ENCODE measurements at places on chromosomes 3 and 15.
A peak's percentile ranks its signal among the peaks of the same experiment; 100 is the strongest.

DNA sequence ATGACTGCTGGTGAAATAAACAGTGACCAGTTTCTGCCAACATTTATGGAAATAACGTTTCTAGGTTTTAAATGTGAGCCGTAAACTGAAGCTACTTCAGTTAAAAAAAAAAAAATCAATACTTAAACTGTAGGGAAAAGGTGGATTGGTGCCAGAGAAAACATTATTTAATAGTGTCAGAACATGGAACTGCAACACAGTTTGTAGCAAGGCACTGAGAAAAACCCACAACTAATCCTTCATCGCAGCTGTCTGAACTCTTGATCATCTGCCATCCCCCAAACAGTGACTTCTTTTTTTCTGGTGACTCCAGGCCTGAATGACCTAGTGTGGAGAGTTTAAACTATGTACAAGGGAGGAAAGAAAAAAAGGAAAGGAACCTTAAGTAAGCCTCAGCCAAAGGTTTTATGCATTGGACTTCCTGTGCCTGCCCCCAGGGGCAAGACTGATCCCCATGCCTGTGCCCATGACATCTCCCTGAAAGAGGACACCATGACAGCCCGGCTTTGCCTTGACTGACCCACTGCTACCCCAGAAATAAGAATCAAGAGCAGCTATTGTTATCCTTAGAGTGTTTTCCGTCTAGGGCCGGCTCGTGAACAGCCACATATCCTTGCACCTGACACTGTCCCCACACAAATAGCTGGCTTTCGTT is 33.1 kb downstream of the CRTAP start:
- DNase-seq: peak; percentile 21

- no peak for DNase-seq
These were observed 25.4 kb downstream of the TGM4 start for GRCh38 chr3:44899683-44900367.

- DNase-seq: no peak
These were observed 20.6 kb downstream of the CD80 start for GRCh38 chr3:119538772-119539171.

DNA sequence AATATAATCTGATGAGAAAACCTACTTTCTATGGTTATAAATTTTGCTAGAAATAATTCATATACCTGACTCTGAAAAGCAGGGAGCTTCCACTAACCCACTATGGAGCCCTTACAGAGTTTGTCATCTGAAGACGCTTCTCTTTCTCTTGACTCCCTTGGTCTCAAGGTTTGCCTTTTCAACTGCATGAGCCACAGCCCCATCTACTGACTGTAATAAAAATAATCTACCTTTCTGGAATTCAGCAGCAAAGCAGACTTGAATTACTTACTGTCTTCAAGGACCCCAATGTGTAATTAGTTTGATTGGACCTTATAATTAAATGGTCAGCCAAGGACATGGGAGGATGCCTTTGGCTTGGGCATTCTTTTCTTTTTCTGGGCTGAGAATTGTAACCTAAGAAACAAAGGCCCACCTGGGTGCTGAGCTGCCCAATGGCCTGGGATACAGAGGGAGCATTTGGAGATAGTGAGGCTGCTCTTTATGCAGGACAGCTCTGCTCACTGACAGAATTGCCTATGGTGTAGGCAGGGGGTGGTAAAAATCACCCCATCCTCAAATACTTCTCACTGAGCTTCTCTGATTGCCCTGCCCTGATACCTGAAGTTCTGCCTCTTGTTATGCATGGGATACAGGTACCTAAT is 178.6 kb upstream of the TRIM42 start:
- peak; percentile 16 for DNase-seq

DNA sequence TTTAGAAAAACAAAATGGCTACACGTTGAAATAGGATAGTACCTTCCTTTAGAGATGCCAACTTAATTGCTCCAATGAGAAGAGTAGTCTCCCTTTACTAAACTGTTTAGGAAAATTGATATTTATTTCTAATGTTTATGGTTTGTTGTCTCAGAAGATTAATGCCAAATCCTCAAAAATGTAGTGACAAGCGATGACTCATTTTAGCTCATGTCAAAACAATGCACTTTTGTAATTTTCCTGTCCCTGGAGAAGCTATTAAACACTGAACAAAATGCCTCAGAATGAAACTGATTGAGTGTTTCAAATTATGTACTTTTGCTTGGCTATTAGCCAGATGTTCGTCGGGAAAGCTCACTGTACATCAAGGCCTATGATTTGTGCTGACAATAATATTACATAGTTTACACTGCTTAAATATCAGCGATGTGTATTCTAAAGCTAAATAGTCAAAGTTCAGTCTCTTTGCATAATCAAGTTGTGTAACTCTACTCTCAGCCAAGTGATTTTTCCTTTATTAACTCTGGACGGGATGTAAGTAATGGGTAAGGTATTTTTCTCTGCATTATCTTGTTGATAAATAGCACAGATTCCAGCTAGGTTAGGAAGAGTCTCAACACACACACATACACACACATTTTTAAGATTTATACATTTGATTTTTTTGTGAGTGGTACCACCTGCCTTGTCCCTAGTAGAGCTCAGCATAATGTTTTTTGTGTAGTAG is 83.7 kb downstream of the CMSS1 start:
- DNase-seq: peak; percentile 79

- DNase-seq: no peak
These were observed 504.9 kb downstream of the NLGN1 start for GRCh38 chr3:173902401-173902800.

GRCh38 chr3:1515882-1516281 is 423.1 kb downstream of the CNTN6 start:
- no peak for DNase-seq

DNA sequence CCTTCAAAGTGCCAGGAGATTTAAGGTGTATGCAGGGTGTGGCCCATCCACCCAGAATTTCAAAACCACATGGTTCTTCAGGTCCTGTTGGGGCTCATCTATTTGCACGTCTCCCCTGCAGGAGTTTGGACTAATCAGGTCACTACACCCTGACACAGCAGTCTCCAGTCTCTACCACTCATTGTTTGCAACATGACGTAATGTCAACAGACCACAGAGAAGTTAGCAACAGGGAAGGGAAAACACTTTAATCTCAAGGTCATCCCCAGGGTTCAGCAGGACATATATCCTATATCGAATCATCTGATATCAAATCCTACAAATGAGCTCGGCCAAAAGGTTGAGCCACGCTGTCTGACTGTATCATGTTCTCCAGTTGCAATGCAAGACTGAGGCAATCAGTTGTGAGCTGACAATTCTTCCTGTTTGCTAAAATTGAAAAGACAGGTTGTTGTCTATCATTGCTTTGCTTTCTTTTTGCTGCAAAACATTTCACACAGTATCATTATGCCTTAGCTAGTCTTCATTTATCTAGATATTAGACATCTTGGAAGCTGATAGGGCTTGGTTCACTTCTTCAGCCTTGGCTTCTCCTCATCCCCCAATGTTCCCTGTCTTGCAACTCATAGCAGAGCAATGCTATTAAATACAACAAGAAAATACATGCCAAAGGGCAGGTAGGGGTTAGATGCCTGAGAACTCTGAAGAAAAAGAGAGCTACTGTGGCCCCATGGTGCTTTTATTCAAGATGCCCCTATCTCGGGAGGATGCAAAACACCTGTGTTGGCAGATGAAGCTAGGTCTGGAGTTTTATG is 13.4 kb upstream of the LEKR1 start:
- peak; percentile 77 for DNase-seq

- DNase-seq: no peak
These were observed 837.2 kb downstream of the NTRK3 start for GRCh38 chr15:87419344-87419743.

DNA sequence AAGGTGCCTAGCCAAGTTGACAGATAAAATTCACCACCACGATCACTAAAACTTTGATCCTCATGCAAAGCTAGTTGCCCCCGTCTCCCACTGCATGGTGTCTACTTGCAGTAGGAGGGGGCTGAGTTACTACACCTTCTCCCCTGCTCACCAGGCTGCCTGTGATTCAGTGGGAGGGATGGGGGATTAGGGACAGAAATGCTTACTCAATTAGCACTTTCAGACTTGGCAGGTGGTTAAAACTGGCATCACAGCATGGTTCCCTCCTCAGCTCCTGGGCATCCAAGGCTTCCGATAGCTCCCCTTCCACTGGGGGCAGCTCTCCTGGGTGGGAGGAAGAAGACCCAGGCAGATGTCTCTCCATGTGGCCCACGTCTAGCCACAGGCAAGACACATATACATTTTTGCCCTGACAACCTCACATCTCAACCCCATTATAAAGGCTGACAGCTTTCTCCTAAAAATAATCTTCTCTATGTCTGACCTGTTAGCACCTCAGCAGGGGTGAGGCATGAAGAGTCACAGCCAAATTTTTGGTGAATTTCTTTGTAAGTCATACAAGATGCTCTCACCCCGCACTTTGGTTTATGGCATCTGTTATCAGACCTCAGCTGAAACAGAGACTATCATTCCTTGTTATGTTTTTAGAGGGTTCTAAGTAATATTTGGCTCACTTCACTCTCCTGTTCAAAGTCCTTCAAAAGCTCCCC is 369.0 kb downstream of the SV2B start:
- no peak for DNase-seq

- no peak for DNase-seq
These were observed 15.7 kb downstream of the LYZL4 start for GRCh38 chr3:42394579-42395288.

DNA sequence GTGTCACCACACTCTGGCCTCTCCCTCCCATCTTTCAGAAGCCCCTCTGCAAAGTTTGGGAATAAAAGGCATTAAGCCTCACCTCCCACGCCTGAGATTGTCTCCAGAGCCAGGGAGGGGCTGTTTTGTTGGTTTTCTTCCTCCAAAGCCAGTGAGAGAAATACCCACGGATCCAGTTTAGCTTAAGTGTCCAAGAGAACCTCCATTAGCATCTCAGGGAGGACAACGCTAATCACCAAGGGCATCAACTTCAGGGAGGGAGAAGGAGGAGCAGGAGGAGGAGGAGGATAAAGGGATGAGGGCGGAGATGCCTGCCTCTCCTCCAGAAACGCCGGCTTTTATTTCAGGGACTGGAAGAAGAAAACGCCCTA is 101.6 kb downstream of the SRGAP3 start:
- DNase-seq: no peak

GRCh38 chr3:138782755-138783154 is 52.0 kb downstream of the PIK3CB start:
- no peak for DNase-seq

GRCh38 chr3:73510334-73510733 is 114.4 kb downstream of the PDZRN3 start:
- DNase-seq: no peak

DNA sequence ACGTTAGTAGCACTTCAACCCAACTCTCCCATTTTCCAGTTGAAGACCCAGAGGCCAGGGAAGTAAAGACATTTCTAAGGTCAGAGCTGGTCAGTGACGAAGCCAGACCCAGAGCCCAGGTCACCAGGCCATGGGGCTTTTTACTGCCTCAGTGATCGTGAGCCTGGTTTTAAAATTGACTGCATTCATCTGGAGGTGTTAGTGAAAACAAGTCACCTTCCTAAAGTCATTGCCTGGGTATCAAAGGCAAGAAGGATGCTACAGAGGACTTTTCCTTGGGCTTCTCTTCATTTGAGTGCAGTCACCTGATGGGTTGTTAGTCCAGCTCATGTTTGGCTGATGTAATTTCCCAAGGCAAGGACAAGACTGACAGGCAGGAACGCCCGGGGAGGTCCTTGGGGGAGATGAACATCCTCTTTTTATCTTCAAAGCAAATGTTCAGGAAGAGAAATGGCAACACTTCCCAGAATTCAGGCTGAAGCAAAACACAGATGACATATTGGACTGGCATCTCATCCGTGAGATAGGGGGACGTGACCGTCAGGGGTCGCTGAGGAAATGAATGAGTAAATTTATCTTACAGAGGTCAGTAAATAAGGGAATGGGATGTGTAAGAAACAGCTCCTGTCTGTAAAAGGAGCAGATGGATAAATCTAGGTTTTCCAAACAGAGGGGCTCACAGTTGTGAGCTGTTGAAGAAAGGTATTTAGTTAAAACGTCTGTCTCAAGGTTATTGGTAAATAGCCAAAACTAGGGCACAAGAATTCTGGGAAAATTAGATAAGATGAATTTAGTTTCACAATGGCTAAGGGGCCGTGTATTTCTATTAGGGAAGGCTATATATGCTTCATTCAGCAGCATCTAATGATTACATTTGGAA is 201.2 kb downstream of the OPA1 start:
- DNase-seq: no peak

DNA sequence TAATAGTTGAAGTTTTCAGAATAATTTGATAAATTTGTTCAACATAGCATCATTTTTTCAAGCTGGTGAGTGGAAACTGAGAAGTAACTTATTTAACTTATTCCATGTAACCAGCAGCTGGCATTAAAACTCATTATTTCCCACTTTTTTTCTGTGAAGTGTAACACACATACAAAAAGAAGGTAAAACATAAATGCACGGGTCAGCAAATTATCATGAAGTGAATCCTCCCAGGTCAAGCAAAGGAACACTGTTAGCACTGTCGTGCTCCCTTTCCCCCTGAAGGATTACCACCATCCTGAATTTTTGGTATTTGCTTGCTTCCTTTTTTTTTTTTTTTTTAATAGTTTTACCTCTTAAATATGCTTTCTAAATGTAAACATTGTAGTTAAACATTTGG is 77.6 kb upstream of the LRRFIP2 start:
- DNase-seq: no peak

DNA sequence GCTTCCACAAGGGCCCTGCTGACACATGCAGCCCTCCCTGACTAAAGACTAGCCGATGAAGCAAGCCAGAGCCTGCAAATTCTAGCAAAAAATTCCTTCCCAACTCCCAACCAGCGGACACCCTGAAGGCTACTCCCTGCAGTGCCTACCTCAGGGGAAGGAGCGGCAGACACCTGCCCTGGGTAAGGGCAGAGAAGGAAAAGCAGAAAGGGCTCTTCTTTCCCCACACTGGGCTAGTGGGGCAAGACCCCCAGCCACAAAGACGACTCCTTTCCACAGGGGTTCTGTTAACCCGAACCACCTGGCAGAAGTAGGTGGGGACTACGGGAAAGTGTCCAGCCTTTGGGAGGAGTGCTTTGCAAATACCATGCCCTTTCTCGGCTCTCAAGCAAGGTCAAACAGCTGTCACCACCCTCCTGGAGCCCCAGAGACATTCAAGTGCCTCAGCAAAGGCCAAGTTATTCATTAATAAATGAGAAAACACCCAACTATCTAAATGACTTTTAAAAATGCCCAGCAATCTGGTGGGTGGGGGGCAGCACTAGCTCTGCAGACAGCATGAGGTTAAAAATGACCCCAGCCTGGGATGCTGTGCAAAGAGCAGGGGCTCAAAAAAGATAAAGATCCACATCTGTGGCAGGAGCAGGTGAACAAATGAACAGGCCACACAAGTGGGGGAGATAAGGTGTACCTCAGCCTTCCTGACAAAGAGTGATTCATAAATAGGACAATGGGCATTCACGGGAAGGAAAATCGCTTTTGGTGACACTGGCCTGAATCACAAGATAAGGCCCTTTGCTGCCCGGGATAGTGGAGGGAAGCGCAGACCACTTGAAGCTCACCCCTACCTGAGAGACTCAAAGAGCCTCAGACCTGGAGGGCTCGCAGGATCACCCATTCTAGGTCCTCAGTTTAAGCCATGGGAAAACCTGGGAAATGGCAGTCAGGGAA is 33.0 kb downstream of the CCDC12 start:
- DNase-seq: no peak

Measured in MCF 10A (cell line).